CD4-positive, alpha-beta T cell (primary cell): ENCODE measurements at places on chromosomes 11 and 22. TPM values are rescaled to one million over a fixed set of nuclear protein-coding genes. Genes with fewer than 3 reads are reported as not detected.

DNA sequence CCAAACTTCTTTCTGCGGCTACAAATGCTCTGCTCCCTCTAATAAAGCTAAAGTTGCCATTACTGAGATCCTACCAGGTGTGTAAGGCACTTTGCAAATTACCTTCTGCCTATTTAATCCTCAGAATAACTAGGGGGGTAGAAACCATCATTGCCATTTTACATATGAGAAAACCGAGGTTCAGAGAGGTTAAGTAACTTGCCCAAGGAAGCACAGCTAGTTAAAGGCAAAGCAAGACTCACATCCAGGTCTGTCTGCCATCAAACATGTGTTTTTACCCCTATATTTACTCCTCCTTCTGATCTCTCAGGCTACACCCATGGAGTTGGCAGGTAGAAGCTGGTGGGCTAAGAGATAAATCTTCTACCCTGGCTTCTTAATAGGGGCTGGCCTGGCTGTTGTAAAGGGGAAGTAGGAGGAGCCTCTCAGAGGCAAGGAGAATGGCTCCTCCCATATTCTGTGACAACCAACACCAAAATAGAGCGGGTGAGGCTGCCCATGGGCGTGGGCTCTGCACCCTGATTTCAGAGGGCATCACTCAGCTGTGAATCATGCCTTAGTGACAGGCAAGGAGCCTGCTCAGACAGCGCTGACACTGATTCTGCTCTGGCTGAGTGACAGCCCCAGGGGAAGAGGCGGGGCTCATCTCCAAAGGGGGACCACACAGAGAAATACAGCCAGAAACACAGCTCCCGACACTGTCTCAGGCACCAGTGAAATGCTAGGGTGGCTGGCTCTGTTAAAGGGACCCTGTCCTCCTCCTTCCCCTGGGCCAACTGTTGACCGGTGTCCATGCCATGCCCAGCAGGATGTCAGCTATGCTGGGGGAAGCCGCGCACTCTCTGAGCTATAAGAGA, 106.8 kb downstream of the ABTB2 start:
- DNase-seq = peak; percentile 61

- no peak for DNase-seq
Observed at GRCh38 chr11:2934021-2934550, 4.9 kb upstream of the PHLDA2 start.

- no peak for DNase-seq
Observed at GRCh38 chr11:45622861-45623260, 42.6 kb downstream of the CHST1 start.

DNA sequence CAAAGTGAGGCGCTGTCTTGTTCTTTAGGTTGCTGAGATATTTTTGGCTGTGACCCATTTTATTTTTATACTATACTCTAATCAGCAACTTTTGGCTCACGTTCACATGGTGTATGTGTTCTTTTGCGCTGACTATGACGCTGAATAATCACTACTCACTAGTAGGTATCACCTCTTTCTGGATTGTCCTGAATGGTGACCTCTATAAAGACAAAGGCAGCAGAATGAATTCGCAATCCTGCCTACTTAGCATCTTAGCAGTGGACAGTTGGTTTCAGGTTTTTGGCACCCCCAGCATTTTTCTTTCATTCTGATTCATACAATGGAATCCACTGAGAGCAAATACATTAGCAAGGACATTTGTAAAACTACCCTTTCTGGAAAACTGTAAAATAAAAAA, 351.3 kb downstream of the JRKL start:
- DNase-seq = no peak

GRCh38 chr11:115134926-115135325, 369.3 kb downstream of the CADM1 start:
- no peak for DNase-seq

The CLNS1A gene
- 87.8 TPM for total RNA-seq
